ENCODE measurements at places on chromosomes 5 and 9.
A peak's percentile ranks its signal among the peaks of the same experiment; 100 is the strongest.

DNA sequence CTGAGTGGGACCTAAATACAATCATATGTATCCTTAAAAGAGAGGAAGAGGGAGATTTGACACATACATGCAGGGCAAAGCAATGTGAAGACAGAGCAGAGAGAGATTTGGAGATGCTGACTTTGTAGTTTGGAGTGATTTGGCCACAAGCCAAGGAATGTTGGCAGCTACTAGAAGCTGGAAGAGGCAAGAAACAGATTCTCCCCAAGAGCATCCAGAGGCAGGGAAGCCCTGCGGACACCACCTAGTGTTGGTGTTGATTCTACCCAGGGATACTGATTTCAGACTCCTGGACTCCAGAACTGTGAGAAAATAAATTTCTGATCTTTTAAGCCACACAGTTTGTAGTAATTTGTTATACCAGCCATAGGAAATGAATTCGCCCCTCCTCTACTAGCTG, 64.9 kb upstream of the OSMR start:
- peak; percentile 87 for DNase-seq

DNA sequence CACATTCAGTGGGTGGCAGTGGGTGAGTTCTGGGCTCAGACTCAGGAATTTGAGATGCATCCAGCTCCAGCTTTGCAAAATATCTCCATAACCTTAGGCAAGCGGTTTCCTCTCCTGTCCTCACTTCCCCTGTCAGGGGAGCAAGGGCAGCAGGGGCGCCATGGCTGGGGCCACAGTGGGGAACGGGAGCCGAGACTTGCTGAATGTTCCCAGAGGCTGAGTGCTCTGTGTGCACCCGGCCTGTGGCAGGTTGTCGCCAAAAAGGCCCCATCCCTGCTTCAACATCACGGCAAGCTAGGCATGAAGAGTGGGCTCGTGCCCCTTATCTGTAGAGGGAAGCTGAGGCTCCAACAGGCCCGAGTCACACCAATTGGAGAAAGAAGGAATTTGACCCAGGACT, 268.8 kb downstream of the NSG2 start:
- no peak for DNase-seq

GRCh38 chr5:150641006-150641570, 628 bp downstream of the SYNPO start:
- peak; percentile 90 for DNase-seq

GRCh38 chr5:61180886-61181285, 18.6 kb upstream of the SMIM15 start:
- no peak for DNase-seq

DNA sequence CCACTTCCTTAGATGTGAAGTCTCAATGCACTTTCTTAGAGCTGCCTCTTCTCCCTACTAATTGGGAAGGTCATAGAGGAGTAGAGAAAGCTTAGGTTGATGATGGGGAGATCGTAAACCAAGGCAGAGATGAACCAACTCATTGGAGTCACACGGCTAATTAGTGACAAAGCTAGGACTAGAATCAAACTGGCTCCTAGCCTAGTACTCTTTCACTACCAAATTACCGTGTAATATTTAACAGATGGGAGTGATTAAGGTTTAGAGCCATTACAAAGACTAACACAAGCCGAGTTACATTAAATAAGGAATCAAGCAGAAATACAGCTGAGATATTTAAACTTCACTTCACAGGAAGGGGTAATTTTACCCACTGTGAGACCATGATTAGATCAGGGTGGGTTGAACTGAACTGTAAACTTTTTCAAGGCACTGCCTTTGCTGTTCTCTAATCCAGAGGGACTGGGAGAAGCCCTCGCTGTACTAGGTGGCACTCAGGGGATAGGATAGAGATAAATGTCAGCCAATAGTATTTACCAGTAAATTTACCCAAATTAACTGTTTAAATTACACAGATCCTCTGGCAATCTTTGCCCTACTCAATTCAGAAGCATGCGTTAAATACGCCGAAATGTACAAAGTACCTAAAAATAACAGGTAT, 166.4 kb upstream of the PIK3R1 start:
- no peak for DNase-seq

GRCh38 chr9:11653867-11654266, 1039.3 kb upstream of the TYRP1 start:
- DNase-seq, result no peak

GRCh38 chr5:113199122-113199905, 222.7 kb downstream of the DCP2 start:
- peak; percentile 67 for DNase-seq

DNA sequence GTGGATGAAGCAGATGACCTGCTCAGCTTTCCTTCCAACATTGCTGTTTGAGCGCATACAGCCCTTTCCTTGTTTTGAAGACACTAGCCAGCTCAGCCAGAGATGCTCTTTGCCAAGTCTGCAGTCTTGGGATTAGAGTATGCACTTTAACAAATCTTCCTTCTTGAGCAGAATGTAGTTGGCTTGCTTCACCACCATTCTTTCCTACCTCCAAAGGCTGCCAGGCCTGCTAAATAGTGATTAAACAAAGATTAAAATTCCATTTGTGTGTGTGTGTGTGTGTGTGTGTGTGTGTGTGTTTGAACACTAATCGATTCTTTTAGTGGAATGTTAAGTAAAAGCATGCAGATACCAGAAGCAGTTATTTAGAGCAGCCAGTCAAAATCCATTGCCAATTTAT, 97.6 kb downstream of the GALNT10 start:
- DNase-seq, result peak; percentile 78

DNA sequence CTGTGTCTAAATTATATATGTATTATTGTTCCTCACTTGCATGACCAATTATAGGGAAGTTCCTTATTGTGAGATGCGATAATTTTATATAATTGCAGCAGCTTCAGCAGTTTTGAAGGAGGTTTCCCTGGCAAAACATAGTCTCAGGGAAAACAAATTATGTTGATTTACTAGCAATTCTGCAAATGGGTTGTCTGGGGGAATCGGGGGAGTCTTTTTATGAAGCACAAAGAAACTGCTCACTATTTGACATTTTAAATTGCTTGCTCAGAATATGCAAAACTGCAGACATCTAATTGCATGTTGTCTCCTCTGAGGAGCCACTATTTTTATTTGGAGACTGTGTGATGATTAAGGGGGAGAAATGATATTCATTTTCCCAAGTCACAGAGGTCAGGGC, 361.6 kb downstream of the YTHDC2 start:
- DNase-seq, result no peak

DNA sequence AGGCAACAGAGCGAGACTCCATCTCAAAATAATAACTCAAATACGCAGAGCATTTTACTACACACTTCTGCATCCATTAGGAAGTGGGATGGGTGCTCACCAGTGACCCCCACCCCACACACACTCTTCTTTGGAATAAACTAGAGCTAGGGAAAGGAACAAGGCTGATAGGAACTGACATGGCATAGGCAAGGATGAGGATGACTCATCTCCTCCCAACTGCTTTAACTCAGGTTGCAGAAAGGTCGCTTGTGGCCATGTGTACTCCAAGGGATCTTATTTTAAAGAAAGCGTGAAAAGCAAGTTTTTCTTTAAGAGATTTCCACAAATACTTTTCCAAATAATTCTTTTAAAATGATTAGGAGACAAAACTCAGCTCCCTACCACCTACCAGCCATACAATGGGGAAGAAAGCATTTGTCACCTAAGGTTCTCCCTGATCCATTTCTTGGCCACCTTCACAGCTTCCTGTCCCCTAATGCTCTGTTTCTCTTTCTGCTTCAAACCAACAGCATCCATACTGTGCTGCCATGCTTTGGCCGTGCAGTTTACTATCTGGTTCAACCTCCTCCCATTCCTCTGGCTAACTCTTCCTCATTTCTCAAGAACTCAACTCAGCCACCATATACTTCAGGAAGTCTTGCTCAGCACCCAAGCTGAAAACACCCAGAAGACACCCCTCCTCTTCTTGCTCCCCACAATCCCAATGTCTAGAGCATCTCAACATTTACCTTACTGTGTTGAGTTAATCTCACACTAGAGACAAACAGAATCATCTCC, 211.9 kb downstream of the ACTL7B start:
- no peak for DNase-seq

DNA sequence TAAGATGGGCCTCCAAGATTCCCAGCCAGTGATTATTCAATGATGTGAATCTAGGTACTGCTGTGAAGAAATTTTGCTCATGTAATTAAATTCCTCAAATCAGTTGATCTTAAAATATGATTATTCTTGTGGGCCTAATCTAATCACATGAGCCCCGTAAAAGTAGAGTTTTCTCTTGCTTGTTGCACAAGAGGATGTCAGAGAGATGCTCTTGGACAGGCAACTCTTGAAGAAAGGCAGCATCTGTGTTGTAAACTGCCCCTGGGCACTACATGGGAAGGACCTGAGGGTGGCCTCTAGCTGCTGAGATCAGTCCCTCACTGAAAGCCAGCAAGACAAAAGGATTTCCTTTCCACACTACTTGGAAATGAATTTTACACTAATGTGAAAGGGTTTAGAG, 132.9 kb downstream of the TRPM3 start:
- DNase-seq, result no peak

- DNase-seq, result no peak
Observed at GRCh38 chr5:150181766-150182545, 7.9 kb upstream of the SLC6A7 start.

- peak; percentile 97 for DNase-seq
Observed at GRCh38 chr5:57692582-57693487, 210.2 kb upstream of the ACTBL2 start.

- DNase-seq, result no peak
Observed at GRCh38 chr5:133409210-133409674, 203.1 kb downstream of the FSTL4 start.
